ENCODE measurements at places on chromosomes 16 and 17. TPM values are rescaled to one million over a fixed set of nuclear protein-coding genes. Genes with fewer than 3 reads are reported as not detected.

The CNEP1R1 gene
- total RNA-seq = 32.9 TPM

GRCh38 chr16:70402916-70403659 is 35.8 kb downstream of the ST3GAL2 start:
- H3K27ac ChIP-seq = no peak overlapping the region
- peaks cover 10% of the 10 kb centered on the region for H3K36me3 ChIP-seq
- H3K4me3 ChIP-seq = no peak overlapping the region
- H3K4me1 ChIP-seq = peaks cover 8% of the 10 kb centered on the region
- DNase-seq = no peak
- H3K27me3 ChIP-seq = no peaks in the 10 kb centered on the region

GRCh38 chr16:81531419-81531821 is 86.8 kb downstream of the CMIP start:
- peaks cover 2% of the 10 kb centered on the region for H3K36me3 ChIP-seq
- no peak for DNase-seq
- H3K27me3 ChIP-seq = no peaks in the 10 kb centered on the region
- H3K27ac ChIP-seq = no peak overlapping the region
- H3K4me1 ChIP-seq = no peaks in the 10 kb centered on the region
- no peak overlapping the region for H3K4me3 ChIP-seq

DNA sequence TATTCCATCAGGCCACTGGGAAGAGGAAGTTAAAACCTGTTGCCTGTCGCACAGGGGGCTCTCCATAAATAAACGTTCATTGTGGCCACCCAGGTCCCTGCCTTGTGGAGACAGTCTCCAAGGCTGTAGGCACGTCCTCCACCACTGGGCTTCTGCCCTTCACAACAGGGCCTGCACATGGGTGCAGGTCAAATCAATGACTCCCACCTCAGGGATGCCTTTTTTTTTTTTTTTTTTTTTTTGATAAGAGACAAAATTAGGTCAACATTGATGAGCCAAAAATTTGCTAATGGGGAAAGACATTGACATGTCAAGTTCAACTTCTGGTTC is 12.6 kb upstream of the SLC12A3 start:
- H3K4me1 ChIP-seq = peaks cover 7% of the 10 kb centered on the region
- no peaks in the 10 kb centered on the region for H3K27me3 ChIP-seq
- no peak for DNase-seq
- no peak overlapping the region for H3K4me3 ChIP-seq
